ENCODE measurements at places on chromosomes 7 and 10.
A peak's percentile ranks its signal among the peaks of the same experiment; 100 is the strongest.

DNA sequence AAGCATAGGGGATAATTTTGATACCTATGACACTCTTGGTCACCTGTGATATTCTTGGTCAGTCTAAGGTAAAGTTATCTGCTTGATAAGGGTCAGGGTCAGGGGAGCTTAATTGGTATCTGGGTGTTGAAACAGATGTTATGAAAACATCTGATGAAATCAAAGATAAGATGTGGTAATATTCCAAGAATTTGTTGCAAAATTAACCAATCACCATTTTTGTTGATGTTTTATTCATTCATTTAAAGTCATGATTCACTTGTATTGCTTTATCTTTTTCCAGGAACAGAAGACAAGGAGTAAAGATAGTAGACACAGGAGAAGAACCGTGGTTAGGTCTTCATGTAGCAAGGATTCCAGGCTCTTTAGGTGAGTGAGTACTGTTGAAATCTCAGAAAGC lies 103.1 kb downstream of the SEMA3C start:
- DNase-seq, result no peak

DNA sequence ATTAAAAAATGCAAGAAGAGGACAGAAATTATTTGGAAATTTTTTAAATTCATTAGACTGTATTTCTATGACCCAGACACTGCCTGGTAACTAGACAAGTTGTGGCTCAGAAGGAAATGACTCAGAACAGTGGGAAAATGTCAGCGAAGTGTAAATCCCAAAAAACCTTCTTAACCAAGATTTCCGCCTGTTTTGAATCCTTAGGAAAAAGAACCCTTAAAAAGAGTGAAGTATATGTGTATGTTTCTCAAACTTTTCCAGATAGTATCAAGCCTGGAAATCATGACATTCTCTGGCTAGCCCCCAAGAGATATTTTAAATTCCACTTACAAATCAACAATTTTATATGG lies 42.7 kb upstream of the PLXNA4 start:
- no peak for DNase-seq

GRCh38 chr7:132742189-132742612 lies 165.9 kb upstream of the PLXNA4 start:
- DNase-seq, result no peak

DNA sequence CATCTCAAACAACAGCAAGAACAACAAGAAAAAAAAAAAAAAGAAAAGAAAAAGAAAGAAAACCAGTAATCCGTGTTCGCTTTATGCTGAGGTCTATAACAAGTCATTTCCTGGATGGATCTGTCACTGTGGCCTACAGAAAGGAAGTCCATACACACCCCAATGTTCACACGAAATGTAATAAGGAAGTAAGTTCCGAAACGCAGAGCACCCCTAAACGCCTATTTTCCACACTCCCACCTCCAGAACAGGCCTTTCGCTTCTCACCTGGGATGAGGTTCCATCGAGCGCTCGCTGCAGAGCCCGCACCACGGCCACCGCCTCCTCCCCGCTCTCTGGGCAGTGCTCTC lies 735 bp downstream of the ZNF394 start:
- no peak for DNase-seq

- DNase-seq, result peak; percentile 28
Measured at GRCh38 chr7:158282461-158283001, 305.1 kb downstream of the PTPRN2 start.

GRCh38 chr7:154744256-154744860 lies 258.6 kb downstream of the PAXIP1 start:
- no peak for DNase-seq

GRCh38 chr10:117257721-117258120 lies 16.8 kb downstream of the SLC18A2 start:
- DNase-seq, result no peak

- DNase-seq, result no peak
Measured at GRCh38 chr7:35735396-35735795, 40.5 kb upstream of the HERPUD2 start.

- no peak for DNase-seq
Measured at GRCh38 chr7:121420976-121421375, 24.9 kb upstream of the FAM3C start.

DNA sequence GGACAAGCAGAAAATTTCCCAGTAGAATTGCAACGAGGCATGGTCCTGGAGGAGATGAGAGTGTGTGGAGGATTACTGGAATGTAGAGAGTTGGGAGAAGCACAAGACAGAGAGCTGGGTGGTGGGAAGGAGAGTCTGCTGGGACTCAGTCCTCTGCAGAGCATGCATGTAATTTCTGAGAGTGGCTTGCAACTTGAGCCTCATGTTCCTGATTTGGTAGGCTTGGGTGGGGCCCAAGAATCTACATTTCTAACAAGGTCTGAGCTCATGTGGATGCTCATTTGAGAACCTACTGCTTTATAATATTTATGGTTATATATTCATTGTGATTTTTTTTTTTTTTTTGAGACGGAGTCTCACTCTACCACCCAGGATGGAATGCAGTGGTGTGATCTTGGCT lies 317.9 kb upstream of the COBL start:
- no peak for DNase-seq

GRCh38 chr7:20998309-20998708 lies 211.6 kb upstream of the SP8 start:
- DNase-seq, result no peak

DNA sequence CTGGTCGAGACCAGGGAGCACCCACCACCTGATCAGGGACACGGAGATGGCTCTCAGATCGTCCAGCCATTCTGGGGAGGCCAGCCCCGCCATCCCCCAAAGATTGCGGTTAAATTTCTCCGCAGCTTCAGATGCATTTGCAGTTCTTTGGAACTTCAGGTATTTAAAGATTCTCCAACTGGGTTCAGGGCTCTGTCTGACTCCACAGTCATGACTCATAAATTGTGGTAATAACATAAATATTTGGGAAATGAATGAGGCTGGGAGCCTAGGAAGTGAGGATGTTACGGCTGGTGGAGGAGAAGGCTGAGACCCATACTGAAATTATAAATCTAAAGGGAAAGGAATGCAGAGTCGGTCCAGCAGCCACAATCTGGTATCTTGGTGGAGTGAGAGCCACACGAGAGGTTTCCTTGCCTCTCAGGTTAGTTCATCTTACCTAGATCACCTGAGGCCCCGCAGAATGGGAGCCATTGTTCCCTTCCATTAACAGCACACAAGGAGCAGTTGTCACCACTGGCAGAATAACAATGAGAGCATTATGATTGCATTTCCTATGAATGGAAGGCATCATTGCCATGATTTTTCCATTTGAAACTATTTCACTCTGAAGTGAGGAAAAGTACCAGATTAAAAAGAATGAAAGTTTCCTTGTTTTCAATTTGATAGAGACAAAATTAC lies 26.7 kb upstream of the DNAJB6 start:
- no peak for DNase-seq

GRCh38 chr7:42575171-42575570 lies 336.7 kb downstream of the C7orf25 start:
- DNase-seq, result no peak

DNA sequence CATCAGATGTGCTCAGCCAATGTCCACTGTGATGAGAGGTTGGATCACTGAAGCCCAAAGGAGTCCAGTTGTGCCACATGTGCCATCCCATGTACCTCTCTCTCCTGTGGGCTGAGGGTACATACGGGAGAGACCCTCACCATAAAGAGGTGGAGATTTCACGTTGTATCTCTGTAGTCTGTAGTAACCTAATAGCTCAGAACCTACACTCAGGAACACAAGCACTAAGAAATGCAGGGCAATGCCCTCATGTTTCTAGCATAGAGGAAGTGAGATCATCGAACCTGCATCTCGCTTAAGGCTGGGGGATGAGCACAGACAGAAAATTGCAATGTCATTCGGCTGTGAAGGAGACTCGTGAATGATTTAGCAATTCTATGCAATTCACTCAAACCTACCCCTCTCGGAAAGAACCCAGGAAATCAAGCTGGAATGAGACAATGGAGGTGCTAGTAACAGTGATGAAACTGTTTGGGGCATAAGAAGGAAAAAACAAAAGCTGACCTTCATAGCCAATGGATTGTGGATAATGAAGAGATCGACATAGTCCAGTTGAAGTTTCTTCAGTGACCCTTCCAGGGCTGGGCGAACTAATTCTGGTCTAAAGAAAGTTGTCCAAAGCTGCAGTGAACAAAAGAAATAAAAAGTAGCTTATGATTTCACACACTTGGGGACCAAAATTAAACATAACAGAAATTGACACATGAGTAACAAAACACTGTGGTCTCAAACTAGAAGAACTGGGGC lies 80.3 kb upstream of the UCN3 start:
- DNase-seq, result no peak
